ENCODE measurements at places on chromosomes 1 and 21.
A peak's percentile ranks its signal among the peaks of the same experiment; 100 is the strongest.

DNA sequence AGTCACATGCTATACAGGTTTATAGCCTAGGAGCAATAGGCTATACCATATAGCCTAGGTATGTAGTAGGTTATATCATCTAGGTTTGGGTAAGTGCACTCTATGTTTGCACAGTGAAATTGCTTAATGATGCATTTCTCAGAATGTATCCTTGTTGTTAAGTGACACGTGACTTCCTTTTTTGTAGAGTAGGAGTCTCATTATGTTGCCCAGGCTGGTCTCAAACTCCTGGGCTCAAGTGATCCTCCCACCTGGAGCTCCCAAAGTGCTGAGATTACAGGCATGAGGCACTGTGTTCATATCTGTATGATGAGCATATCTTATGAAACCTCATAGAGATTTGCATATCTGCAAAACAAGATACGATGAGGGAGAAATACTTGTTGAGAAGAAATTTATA lies 13.8 kb upstream of the ABCB10 start:
- no peak for DNase-seq

DNA sequence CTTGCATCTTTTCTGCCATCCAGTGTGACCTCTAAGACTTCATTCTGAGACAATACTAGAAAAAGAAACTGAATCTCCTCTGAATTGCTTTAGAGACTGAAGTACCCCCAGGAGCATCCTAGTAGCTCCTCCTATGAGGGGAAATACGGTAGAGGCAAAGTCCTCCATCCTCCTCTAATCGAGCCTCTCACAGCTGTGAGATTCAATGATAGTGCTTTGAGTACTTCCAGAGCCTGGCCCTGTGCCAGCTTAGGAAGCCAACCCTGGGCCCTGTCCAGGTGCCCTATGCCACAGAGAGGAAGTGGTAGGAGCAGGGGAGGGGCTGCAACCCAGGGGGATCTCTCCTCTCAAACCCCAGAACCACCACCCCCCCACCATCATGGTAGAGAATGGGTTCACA lies 10.7 kb downstream of the RORC start:
- DNase-seq = no peak

GRCh38 chr1:14561014-14561693 lies 37.3 kb upstream of the KAZN start:
- no peak for DNase-seq

DNA sequence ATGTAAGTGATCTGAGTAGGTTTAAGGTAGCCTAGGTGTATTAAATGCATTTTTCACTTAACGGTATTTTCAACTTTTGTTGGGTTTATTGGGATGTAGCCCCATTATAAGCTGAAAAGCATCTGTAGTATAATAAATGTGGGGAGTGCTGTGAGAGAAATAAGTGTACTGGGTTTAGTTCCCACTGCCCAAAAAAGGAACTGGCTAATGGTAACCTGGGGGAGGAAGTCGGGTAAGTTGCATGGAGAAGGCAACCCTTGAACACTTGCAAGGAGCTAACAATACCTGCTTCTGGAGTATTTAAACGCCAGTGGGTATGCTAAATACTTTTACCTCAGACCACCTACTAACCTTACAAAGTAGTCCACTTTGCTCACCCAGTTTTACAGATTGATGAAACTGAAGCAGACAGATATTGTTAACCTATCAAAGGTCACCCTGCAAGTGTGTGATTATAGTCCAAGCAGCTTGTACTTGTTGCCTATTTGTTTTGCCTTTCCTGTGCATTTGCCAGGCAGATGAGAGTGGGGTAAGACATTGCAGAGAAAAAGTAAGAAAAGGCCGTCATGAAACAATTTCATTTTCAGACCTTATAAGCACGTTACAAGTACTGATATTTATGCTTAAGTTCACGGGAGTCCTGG lies 7.6 kb upstream of the SHISA4 start:
- no peak for DNase-seq

GRCh38 chr1:235199441-235199840 lies 38.4 kb upstream of the RBM34 start:
- no peak for DNase-seq

DNA sequence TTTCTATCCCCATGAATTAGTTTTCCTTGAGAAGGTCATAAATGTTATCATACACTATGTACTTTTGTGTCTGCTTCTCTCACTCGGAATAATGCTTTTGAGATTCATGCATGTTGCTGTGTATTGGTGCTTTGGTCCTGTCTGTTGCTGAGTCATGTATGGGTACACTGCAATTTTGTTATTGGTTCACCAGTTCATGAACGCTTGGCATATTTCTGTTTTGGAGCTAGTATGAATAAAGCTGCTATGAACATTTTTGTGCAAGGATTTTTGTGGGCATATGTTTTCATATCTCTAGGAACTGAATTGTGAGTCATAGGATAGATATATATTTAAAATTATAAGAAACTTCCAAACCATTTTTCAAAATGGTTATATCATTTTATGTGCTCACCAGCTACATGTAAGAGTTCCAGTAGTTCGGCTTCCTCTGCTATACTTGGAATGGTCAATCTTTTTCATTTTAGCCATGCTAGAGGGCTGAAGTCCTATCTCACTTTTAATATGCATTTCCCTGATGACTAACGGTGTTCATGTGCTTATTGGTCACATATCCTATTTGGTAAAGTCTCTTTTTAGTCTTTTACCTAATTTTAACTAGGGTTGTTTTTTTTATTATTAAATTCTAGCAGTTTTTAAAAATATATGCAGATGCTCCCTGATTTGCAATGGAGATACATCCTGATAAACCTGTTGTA lies 38.2 kb downstream of the ETS2 start:
- DNase-seq = no peak

- DNase-seq = no peak
Measured at GRCh38 chr1:238581332-238581731, 690.6 kb upstream of the ZP4 start.

DNA sequence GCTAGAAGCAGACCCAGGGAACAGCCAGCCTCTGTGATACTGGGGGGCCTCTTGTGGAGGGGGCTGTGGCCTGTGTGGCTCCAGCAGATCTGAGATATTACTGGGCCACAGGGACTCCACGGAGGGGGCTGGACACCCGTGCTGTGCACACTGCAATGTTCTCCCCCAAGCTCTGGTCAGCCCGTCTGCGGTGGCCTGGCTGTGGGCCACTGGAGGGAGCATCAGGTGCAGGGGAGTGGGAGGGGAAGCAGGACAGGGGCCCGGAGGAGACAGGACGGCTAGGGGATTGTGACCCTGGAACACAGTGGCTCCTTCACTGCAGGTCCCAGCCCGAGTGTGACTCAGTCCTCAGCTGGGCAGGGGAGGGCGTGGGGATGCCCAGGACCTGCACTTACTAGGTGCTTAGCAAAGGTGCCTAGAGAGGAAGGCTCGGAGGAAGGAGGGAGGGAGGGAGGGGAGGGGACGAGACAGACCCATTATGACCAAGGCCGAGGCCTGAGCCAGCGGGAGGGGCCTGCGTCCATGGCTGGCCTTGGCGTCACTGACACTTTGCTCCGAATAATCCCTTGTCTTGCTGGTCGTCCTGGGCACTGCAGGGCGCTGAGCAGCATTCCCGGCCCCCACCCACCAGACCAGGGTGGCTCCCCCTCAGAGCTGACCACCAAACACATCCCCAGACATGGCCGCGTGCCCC lies 44.2 kb downstream of the PRDM16 start:
- no peak for DNase-seq

DNA sequence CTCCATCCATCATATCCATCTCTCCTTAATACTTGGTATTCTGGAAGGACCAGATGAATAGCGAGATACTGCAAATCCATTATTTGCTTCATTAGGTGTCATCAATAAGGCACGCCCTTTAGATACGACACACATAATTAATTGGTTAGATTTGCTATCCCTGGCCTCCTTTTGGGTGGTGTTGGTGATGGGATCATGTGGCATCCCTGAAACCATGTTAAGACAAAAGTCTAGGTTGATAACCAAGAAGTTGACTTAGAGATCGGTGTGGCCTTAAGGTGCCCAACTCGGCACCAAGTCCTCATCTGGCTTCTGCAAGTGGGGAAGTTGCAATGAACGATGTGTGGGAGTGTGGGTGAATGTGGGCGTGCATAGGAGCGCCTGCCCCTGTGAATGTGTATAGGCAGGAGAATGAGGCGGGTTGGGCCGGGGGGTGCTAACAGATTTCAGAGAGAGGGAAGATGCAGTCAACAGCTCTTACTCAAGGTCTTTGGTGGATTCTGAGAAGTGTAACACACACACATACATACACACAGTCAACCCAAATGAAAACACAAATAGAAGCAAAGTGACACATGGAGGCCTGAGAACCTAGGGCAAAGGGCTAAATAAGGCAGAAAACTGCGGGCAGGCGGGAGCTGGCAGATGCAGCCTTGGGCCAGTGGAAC lies 415.7 kb upstream of the ESRRG start:
- DNase-seq = no peak

DNA sequence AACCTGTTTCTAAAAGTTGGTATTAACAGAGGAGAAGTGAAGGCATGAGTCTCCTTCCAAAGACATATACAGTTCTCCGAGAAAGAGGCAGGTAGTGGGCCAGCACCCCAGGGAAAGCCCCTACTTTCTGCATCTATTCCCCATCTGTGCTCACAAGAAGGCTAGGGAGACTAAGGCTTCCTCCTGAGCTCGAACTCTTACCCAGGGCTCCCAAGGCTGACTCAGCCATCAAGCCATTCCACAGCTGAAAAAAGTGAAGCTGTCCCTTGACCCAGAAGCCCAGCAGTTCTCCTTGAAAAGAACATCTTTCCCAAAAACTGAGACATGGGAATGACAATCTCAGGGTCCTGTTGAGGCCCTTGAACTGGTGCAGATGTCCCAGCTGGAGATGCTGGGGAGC lies 1.9 kb upstream of the PADI3 start:
- DNase-seq = no peak

- DNase-seq = no peak
Measured at GRCh38 chr1:36771240-36771639, 263.1 kb downstream of the GRIK3 start.

GRCh38 chr21:33924079-33924765 lies 8.6 kb upstream of the ATP5PO start:
- peak; percentile 78 for DNase-seq

DNA sequence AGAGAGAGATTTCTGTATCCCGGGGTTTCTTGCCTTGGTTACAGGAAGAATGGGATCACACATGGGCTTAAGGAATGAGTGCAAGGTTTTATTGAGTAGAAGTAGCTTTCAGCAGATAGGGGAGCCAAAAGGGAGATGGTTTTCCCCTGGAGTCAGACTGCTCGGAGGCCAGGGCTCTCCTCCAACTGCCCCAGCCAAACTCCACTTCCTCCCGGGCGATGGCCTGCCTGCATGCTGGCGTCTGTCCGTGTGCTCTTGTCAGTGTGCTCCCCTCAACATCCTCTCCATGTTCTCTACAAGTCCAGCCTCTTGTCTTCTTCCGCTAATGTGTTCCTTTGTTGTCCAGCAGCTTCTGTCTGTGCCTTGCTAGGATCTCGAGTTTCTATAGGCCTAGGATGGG lies 421.3 kb upstream of the ADGRL2 start:
- no peak for DNase-seq

DNA sequence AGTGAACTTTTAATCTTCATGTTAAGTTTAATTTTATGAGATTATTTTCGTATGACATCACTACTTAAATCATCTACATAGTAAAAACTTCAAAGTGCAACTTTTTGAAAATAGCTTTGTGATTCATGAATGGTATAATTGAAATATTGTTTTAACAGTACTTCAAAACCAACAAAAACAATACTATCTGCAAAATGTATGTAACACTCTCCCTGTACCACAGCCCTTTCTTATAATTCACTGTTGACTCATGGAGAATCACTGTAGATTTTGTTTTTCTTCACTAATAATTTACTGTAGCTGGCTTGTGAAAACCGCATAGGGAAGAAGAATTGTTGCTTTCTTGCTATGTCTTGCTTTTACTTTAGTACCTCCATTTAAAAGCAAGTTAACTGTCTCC lies 301.4 kb upstream of the ADAMTS5 start:
- no peak for DNase-seq

GRCh38 chr1:22038036-22038435 lies 14.5 kb upstream of the CDC42 start:
- DNase-seq = no peak

GRCh38 chr1:233005703-233006102 lies 55.3 kb downstream of the NTPCR start:
- DNase-seq = no peak

- no peak for DNase-seq
Measured at GRCh38 chr1:2448098-2448445, 28.0 kb upstream of the PLCH2 start.

DNA sequence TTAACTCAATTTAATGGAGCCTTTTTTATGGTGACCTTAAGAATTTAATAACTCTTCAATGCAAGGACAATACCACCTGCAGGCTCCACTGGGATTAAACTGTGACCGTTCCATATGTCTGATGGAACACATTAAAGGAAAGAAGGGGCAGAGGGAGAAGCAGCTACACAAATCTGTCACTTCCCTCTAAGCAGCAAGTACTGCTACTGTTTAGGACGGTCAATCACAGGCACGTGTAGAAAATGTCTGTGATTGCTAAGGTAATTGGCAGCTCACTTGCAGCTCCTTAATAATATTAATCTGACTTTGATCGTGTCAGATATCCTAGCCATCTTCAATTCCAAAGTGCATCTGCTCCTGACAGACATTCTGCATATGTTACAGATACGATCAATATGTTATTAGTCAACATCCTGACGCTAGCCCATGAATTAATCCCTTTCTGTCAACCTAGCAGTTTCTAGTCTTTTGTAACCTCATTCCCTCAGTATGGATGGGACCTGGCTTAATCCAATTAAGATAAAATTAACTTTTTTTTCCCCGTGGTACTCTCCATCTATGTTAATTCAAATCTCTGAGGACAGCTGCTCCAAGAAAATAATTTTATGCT lies 1012.4 kb downstream of the AMY1C start:
- no peak for DNase-seq

DNA sequence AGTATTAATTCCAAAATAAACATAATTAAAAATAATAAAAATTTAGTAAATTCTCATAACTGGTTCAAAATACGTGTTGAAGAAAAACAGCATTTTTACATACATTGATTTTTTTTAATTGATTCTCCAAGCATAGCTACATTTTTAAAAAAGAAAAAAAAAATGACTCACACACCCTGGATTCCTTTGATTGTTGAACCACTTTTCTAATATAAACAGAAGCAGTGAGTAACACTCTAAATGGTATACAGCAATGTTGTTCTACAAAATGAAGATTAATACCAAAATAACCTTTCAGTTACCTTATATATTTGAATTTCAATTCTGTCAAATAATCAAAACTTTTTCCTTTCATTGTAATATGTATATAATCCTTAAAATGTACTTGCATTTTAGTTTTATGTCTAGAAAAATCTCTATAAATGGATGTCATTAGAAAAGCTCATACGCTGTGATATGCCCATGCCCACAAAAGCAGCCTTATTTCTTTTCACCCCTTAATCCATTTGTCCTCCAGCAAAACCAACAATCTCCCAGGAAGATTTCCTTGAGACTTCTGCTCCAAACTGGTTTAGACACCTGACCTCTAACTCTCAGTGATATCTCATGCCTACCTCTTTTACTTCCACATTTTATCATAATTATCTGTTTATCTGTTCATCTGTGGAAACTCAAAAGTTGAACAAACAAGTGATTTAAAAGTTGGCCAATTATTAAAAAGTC lies 246.4 kb upstream of the NR5A2 start:
- no peak for DNase-seq

- DNase-seq = no peak
Measured at GRCh38 chr1:207925210-207925609, 14.3 kb upstream of the CD34 start.

GRCh38 chr1:163999131-163999530 lies 559.9 kb upstream of the PBX1 start:
- no peak for DNase-seq

Measured in stimulated activated CD4-positive, alpha-beta T cell treated with anti-CD3 and anti-CD28 coated beads, TNF-alpha, amount 100 ng/mL, for 24 hours (primary cell).